Stimulated activated CD8-positive, alpha-beta memory T cell treated with anti-CD3 and anti-CD28 coated beads, Interleukin-12 subunit alpha, Interleukin-12 subunit beta, amount 100 ng/mL, for 4 hours (primary cell): ENCODE measurements at places on chromosomes 11 and 22.

DNA sequence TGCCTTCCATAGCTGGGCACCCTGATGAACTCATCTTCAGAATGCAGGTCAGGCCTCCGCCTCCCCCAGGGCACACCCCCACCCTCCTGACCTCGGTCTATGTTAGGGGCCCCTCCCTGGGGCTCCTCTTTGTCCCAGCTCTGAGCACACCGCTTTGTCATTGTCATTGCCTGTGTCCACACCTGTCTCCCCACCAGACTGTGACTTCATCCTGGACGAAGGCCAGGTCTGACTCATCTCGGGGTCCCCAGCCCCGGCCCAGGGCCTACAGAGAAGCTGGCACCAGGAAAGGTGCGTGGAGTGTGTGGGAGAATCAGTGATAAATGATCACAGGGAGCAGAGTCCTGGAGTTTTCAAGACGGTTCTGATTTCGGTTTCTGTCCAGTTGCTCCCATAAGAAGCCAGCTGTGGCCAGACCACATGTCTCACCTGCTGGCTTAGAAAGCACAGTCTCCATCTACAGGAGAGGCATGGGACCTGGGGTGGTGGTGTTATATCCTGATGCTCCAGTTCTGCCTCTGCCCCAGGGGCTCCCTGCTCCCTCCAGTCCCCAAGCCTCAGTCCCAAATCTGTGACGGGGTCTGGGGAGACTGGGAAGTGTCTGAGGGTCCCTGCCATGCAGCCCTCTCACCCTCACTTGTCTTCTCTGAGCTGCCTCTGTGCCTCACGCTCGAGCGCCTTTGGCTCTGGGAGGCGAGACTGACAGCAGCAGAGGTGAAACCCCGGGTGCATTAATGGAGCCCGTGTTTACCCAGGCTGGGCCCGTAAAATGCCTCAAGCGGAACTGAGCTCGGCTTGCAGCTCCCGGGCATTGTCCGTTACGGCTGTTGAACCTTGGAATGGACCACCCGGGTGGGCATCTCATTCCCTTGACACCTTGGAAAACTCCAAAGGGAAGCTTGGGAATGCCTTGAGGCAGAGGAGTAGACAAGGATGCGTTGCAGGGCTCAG is 85.5 kb upstream of the WNT11 start:
- DNase-seq: no peak

DNA sequence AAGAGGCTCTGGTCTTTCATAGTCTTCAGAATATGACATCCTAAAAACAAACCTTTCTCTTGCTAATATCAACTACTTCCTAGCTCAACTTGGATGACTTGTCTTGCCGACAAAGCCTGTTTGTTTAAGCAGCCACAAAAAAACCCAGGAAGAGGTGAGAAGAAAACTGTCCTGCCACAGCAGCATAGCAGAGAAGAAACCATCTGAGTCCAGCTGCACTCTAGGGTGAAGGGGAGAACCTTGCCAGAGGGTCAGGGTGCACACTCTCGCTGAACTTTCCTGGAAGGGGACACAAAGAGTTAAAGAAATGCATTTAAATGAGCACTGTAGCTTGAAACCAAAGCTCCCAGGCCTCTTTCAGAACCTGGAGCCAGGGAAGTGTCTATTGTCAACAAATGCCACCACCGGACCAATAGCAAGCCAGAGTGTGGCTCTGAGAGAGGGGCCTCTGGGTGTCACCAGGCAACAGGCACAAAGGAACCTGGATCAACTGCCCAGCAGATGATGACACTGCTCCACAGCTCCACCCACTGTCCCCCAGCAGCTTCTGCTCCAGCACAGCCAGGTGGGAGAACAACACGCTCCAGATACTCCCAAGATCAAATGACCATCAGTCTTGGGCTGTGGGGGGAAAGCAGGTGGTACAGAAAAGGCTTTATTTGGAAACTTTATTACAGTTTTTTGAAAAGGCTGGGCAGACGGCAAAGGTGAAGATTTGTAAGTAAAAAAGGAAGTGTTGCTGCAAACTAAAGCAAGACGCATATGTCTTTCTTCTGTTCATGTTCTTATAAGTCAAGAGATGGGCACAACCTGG is 105.7 kb downstream of the RASSF10 start:
- no peak for DNase-seq

GRCh38 chr11:70226183-70226582 is 23.1 kb downstream of the FADD start:
- DNase-seq: no peak

DNA sequence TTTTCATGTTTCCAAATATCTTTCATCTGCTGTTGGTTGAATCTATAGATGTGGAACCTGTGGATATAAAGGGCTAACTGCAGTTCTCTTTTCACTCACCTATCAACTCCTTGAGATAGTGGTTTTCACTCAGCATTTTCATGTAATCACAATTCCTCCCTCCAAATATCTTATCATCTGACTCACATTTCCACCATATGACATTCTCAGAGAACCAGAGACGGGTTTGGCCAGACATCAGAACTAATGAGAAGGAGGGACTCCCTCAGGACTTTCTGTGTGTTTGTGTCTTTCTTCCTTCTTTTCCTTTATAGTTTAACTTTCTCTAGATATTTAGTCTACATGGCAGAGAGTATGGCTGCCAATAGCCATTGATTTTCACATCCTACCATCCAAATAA is 134.8 kb upstream of the DDI1 start:
- DNase-seq: no peak

- DNase-seq: no peak
Measured at GRCh38 chr11:130580891-130581492, 132.5 kb downstream of the ADAMTS15 start.

DNA sequence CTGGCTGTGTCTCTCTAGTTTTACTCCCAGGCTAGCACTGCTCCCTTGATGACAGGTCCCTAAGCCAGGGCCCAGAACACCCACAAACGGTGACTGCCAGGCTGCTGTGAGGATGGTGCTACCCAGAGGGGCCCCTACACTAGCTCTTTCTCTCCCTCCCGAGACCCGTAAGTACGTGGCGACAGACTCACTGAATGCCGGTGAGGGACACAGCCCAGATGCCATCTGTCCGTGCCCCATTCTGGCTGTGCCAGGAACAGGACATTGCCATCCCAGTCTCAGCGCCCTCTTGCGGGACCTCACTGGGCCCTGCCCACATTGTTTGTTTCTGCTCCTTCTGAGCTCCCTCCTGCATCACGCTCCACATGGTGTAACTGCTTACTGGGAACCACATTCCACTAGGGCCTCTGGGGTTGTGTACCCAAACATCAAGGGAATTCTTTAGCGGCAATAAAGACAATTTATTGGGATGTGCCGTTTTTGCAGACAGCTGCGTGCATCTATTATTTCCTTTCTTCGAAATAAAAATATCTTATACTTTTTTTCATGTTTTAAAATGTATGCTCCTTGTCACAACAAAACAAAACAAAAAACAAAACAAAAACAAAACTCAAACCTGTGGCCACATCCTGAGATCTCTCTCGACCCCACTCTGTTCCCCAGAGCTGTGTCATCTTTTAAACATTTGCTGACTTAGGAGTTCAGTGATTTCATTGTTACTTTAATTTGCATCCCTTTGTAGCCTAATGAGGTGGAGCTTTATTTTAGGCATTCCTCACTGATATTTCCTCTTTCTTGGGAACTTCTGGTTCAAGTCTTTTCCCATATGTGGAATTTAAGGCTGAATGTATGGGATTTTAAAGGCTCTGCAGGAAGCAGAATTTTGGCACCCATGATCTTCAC is 4.4 kb upstream of the TPCN2 start:
- no peak for DNase-seq

DNA sequence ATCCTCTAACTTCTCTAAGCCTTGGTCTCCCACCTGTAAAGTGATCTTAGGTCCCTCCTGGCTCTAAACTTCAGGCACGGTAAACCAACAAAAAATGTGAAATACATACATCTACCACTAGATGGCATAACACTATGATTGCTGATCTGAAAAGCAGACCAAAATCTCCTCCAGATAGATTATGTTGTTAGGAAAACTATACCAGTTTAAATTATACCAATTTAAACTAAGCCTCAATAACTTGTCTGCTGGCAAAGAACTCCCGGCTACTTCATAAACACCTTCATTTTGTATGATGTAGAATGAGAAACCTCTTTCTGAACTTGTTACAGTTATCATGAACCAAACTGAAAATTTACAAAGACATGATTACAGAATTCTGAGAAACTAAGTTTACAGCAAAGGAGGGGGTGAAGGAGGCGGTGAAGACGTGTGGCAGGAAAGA is 85.9 kb downstream of the SBF2 start:
- DNase-seq: no peak

GRCh38 chr22:46652081-46652846 is 32.1 kb downstream of the GRAMD4 start:
- DNase-seq: no peak

- DNase-seq: no peak
Measured at GRCh38 chr22:19971276-19972124, 29.9 kb upstream of the TXNRD2 start.

- no peak for DNase-seq
Measured at GRCh38 chr11:46537121-46537520, 56.7 kb downstream of the AMBRA1 start.

GRCh38 chr11:74471668-74472429 is 4.5 kb upstream of the KCNE3 start:
- DNase-seq: no peak

DNA sequence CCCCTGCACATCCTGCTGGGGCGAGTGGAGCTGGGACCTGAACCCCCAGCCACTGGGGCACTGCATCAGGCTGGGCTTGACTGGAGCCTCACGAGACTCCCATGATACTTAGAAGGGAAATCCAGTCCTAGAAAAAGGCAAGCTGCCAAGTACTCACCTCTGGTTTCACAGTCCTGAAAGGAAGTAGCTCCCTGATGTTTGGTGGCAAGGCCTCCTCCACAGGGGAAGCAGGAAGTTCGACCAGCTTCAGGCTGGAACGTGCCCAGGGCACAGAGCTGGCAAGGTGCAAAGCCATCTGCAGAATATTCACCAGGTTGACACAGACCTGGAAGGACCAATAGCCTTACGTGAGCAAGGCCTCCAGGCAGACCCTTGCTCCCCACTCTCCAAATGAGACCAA is 26.8 kb upstream of the NRIP3 start:
- DNase-seq: no peak

DNA sequence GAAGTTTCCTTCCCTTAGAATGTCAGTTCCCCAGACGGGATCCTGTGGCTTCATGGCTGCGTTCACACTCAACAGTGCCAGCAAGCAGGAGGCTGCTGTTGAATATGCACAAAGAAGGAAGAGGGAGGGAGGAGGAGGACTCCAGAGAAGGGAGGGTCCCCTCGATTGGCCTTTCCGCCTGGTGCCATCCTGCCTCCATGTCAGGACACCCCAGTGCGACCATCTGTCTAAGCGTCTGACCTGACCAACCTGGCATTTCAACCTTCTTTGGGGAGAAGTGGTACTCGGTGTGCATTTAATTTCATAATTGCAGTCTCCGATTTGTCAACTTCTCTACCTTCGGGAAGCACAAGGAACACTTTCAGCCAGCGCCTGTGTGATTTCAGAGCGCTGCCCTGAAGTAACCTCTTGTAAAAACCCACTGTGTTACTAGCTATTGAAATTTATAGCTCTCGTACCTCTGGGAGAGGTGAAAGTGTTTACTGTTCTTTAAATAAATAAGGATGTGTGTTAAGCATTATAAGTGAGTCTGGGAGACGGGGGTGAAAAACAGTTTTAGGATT is 1491.9 kb downstream of the TBC1D22A start:
- no peak for DNase-seq

DNA sequence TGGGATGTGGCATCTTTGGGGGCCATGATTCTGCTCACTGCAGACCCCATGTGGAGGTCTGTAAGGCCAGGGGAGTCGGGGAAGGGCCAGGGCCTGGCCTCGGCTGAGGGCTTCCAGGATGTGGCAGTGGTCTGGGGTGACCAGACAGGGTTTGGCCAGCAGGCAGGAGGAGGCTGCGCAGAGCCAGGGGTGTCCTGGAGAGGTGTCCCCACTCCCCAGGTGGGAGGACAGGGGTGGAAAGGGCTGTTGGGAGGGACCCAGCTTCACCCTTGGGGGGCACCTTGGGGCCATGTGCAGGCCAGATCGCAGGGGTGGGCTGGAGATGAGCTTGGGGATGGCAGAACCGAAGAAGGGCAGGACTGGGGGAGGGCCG is 3.4 kb downstream of the PANX2 start:
- no peak for DNase-seq

DNA sequence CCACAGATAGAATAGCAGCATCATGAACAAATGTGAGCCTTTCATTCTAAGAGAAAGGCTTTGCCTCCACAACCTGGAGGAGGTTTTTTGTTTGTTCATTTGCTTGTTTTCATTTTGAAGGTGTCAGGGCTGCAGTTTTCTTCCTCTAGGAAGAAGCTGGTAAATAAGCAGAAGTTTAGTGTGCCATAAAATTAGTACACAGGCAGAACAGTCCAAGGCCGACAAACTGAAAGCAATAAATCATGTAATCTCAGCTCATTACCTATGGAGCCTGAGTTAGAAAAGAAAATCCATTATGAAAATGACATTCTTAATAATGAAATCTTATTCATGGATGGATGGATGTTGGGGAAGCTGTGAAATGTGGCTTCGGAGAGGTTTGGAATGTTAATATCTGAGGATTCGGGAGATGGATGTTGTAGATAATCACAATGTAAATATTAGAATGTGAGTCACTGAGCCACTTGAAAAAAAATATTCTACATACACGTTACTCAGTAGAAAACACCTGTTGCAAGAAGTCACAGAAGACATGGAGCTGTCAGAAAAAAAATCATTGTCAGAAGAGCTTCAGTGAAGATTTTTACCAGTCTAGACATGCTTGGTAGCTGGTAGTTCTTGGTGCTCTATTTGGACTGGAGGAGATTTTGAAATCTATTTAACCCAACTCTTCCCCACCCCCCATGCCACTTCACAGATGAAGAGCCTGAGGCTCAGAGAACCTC is 15.0 kb upstream of the ZDHHC13 start:
- DNase-seq: no peak

- no peak for DNase-seq
Measured at GRCh38 chr22:27278946-27279345, 522.6 kb downstream of the MN1 start.

DNA sequence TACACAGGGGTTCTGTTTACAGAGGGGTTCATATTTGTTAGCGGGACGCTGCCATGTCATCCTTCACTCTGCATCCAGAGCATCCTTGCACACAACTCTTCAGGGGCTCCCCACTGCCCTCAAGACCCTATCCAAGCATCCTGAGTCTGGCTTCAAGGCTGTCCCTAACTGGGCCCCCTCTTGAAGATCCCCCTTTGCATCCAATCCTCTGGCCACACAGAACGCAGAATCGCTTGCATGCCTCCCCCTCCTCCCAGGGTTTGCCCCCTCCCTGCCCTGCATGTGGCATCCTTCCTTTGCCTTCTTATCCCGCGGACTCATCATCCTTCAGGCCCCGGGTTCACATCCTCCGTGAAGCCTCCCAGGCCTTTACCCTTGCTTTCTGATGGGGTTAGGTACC is 18.6 kb downstream of the C1QTNF6 start:
- no peak for DNase-seq

GRCh38 chr11:121909596-121909995 is 206.4 kb downstream of the BLID start:
- no peak for DNase-seq

- DNase-seq: no peak
Measured at GRCh38 chr22:31945971-31946680, 1.8 kb downstream of the YWHAH start.

DNA sequence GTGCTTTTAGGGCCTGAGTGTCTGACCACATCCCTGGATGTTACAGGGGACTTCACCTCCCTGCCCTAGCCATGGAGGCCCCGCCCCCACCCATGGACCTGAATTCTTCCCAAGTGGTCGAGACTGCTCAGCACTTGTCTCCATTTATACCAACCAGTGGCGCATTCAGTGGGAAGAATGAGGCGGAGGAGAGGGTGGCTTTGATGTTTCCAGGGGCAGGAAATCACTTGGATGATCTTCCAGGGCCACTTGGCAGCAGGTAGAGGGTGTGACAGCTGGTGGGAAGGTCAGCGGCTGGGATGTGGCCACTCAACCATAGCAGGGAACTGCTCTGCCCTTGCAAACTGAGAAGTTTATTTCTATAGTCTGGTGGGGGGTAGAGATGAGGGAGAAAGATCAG is 155.1 kb upstream of the BLID start:
- DNase-seq: no peak
